ENCODE measurements at places on chromosomes 12 and 14.
A peak's percentile ranks its signal among the peaks of the same experiment; 100 is the strongest.

DNA sequence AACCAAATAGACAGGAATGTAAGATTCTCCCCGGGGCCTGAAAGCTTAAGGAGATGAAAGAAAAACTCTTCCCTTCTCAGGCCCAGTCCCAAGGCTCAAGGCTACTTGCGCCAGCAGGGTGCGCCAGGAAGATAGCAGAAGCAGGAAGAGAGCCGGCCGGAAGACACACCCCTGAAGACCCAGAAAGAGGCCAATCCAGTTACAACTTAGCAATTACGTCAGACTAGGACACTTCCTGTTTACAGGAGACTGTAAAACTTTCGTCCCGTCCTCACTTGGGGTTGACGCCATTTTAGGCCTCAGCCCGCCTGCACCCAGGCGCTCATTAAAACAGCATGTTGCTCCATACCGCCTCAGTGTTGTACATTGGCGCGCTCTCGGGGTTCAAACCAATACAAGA is 9.4 kb downstream of the COX16 start:
- peak; percentile 9 for DNase-seq

GRCh38 chr14:75216427-75217006 is 40.1 kb upstream of the TMED10 start:
- DNase-seq = no peak

DNA sequence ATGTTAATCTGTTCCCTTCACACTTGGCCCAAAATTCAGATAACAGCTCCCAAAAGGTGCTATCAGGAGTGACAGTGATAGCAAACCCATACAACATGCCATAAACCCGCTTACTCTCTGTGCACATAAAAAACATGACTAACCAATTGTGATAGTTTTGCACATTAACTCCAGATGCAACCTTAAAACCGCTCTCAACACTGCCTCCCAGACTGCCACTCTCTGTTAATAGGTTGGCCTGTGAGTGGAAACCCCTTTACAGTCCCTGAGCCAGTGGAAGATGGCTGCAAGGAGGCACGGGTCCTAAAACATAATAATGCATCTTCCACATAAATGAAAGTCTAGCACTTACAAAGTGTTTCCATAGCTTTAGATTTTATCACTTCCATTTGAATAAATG is 12.0 kb upstream of the TMTC1 start:
- no peak for DNase-seq

GRCh38 chr12:61357496-61357895 is 902.7 kb upstream of the USP15 start:
- no peak for DNase-seq

DNA sequence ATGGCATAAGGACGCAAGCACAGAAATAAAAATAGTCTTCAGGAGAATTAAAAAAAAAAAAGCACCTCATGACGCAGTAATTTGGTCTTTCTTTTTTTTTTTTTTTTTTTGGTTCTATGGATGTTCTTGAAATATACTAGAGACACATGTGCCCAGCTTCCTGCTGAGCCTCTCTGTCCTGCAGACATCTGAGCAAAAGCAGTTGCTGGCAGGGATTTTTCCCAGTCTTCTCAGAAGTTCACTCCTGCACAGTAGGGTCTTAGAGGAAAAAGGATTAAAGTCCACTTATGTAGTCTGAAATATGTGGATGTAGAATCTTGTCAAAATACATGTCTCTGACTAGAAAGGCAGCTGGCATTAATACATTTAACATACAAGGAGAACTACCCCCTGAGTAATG is 1888.1 kb upstream of the SEL1L start:
- DNase-seq = no peak

- peak; percentile 25 for DNase-seq
Observed at GRCh38 chr12:107522692-107523477, 162.7 kb upstream of the PWP1 start.

DNA sequence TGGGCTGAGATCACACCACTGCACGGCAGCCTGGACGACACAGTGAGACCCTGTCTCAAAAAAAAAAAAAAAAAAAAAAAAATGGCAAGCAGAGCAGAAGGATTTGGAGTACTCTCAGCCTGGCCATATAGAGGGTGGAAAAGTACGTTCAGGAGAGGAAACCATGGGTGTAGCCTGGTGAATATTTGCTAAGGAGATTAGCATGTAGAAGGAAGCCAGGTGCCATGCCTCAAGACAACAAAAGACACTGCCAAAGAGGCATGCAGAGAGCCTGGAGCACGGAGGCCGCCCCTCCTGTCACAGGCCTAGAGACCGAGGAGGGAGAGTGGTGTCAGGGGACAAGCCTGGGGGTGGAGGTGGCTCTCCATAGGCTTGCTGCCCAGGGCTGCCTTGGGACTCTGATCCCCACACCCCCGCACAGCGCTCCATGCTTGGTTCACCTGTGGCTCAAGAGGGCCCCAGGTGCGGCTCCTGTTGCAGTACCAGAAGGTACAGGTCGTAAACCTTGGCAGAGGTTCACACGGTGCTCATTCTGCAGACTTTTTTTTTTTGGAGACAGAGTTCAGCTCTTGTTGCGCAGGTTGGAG is 27.9 kb upstream of the DEGS2 start:
- DNase-seq = no peak

DNA sequence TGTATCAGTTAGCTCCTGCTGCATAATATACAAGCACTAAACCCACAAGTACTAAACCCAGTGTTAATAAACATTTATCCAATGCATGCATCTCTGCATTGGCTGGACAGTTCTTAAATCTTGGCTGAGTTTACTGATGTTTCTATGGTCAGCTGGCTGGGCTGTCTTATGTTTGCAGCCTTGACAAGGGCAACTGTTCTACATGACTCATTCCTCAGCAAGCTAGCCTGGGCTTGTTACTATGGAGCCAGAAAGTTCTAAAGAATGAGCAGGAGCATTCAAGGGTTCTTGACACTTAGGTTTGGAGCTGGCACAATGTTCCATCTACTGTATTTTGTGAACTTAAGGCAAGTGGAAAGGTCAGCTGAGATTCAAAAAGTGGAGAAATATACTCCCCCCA is 199.1 kb downstream of the GLT1D1 start:
- no peak for DNase-seq

DNA sequence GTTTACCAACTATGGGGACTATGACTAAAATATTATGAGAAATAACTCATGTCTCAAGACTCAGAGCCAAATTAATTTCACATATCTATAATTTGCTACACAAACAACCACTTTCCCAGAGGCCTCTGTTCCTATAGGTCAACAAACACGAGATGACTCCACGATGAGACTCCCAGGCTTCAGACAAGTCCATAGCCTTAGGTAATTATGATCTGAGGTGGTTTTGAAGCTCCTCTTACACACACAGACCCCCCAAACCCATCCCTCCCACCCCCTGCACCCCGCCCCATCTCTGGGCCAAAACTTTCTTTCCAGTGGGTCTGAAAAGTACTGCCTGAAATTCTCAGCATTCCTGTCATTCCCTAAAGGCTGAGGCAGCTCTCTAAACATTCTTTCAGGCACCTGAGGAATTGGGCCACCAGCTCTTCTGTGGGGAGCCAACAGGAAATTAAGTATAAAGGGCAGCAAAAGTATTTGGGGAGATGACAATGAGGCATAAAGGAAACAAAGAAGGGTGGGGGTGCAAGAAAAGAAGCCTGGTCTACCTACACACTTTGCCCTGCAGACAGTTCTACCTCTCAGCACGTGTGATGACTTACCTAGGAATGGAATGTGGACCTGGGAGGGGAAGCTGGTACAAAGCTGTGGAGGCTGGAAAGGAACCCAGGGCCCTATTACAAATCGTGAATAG is 143.6 kb downstream of the PAWR start:
- DNase-seq = peak; percentile 92

DNA sequence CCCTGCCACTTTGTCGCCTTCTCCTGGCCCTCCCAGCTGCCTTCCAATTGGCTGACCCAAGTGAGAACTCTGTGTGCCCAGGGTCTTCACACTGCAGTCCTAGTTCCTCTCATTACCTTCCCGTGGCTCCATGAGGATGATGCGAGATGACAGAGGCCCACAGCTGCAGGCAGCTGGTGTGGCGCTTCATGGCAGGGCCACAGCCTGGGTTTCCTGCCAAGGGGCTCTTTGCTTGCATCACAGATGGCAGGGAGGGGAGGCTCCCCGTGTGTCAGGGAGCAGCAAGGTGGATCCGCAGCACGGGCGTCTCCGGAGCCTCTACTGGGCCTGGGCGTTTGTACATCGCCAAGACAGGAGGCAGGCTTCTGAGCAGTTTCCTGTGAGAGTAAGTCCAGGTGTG is 28.9 kb downstream of the DEGS2 start:
- DNase-seq = no peak

DNA sequence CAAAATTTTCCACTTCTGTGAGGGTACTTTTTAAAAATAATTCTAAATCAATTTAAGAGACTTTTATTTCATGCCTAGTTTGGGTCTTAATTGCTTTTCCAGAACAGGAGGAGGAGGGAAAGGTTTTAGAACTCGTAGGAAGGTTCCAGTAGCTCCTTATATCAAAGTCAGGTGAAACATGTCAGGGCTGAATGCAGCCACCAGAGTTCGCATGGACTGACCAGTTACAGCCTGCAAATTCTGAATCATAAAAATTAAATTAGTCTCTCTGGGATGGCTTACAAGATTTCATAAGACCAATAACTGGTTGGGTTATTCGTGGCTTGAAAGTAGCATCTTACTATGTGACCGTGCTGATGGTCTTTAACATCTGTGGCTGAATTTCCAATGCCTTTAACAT is 397 bp downstream of the BDKRB1 start:
- DNase-seq = no peak

DNA sequence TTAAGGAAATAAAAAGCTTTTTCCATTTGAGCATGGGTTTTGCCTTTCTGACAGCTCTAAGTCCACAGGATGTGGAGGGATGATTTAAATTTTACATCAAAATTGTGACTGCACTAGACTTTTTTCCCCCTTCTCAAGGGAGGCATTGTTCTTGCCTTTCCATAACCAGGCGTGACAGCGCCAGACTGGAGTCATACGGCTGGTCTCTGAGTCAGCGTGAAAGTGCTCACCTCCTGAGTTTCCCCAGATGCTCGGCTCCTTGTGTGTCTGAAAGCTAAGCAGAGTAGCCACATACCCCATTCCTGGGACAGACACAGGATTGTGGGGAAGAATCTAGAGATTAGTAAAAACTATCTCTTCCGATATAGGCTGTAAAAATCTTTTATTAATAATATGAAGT is 43.1 kb downstream of the SOX5 start:
- DNase-seq = no peak

DNA sequence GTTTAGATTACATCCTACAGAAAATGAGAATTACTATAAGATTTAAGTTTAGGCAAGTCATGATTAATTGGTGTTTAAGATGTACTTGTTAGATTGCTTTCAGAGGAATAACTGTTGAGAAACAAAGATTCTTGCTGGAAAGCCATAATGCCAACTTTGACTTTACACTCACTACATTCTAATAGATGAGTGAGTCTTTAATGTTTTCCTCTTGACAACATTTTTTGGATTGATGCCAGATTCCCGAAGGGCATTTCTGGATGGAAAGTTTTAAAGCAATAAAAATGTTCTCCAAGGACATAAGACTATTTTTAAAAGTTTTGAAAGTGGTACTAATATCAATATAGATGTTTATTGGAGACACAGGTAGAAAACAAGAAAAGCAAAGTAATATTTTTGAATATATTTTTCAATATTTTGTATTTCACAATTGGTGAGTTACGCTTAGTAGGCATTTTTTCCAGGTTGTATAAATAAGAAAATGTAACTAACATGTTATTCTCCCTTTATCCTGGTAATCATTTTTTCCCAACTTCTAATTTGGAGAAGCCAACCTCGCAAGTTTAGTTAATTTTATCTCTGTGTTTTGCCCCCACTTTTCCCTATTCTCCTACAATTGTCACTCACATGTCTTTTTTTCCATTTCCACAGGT is 307.3 kb downstream of the CEP128 start:
- no peak for DNase-seq

GRCh38 chr14:85319998-85320630 is 209.8 kb upstream of the FLRT2 start:
- no peak for DNase-seq

- no peak for DNase-seq
Observed at GRCh38 chr12:52575948-52576347, 2.3 kb upstream of the KRT74 start.

GRCh38 chr12:104604995-104605675 is 148.4 kb downstream of the CHST11 start:
- no peak for DNase-seq

DNA sequence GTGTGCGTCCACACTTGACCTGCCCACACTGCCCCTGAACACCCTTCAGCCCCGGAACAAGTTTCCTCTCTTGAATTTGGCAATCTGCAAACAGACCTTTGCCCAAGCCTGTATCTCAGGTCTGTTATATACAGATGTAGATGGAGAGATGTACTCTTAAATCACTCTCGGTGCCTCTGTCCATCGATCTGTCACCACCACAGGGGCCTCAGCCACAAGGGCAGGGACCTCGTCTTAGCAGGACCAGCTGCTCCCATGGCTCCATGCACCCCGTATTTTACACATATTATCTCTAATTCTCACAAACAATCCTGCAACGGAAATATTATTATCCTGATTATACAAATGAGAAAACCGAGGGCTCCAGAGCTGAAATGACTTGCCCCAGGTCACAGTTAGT is 313.4 kb downstream of the BCL11B start:
- DNase-seq = no peak

- DNase-seq = peak; percentile 50
Observed at GRCh38 chr14:95609398-95609990, 74.6 kb downstream of the GLRX5 start.

DNA sequence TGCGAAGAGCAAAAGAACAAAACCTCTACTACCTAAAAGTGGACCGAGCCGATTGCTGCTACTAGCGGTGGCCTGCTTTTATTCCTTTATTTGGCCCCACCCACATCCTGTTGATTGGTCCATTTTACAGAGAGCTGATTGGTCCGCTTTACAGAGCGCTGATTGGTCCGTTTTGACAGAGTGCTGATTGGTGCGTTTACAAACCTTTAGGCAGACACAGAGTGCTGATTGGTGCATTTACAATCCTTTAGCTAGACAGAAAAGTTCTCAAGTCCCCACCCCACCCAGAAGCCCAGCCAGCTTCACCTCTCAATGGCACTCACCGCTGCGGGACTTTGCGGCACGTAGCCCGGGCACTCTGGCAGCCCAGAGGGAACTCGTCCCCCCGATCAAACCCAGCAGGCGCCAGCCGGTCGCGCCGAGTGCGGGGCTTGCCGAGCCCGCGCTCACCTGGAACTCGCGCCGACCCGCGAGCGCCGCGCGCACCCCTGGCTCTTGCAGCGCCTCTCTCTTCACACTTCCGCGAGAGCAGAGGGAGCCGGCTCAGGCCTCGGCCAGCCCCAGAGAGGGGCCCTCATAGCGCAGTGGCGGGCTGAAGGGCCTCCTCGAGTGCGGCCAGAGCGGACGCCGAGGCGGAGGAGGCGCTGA is 8.7 kb upstream of the FGD4 start:
- no peak for DNase-seq

DNA sequence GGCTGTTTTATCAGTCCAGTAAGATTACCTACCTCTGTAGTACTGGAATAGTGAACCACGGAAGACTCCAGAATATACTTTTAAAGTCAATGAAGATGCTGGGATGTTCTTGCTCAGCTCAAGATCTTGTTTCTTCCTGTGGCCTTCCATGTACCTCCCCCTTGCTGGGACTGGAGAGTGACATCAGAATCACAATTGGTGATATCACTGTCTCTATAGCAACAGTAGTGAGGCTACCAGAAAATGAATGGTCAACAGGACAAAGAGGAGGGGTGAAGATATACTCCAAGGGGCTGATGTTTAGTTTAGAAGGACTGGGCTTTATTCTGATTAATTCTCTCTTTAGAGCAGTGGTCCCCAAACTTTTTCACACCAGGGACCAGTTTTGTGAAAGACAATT is 3.8 kb downstream of the AKAP3 start:
- no peak for DNase-seq

Measured in iPS DF 6.9 (cell line).